ENCODE measurements at places on chromosomes 12 and 14.

DNA sequence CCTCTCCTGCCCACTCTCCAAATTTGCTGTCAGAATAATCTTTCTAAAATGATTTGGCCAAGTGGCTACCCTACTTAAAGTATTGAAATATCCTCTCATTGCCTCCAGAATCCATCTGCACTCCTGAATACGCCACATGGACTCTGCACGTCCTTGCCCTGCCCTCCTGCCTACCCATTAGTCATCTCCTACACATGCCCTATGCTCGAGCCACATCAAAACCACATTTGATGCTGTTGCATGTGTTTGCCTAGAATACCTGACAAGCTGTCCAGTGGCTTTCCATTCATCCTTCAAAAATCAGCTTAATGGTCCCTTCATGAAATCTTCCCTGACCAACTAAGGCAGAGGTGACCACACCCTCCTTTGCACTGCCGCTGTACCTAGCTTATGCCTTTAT, 17.0 kb downstream of the VCPKMT start:
- DNase-seq = no peak

- peak; percentile 75 for DNase-seq
Measured at GRCh38 chr12:122724641-122725243, 5.9 kb downstream of the HCAR1 start.

DNA sequence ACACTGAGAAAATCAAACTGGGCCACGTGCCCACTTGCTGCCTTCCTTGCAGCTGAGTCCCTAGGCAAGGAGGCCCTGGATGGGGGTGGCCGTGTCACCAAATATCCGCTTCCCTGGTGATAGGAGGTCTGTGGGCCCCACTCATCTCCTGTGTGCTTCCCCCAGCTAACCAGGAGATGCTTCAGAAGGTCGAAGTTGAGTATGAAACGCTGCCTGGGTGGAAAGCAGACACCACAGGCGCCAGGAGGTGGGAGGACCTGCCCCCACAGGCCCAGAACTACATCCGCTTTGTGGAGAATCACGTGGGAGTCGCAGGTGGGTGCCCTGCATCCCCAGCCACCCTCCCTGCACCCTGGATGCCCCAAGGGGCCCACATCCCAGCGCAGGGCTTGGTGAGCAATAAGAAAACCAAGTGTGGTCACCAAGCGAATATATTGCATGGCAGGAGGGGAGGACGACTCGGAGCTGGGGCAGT, 6.8 kb upstream of the SIVA1 start:
- peak; percentile 57 for DNase-seq

- peak; percentile 3 for DNase-seq
Measured at GRCh38 chr12:38983117-38983571, 77.8 kb upstream of the CPNE8 start.

DNA sequence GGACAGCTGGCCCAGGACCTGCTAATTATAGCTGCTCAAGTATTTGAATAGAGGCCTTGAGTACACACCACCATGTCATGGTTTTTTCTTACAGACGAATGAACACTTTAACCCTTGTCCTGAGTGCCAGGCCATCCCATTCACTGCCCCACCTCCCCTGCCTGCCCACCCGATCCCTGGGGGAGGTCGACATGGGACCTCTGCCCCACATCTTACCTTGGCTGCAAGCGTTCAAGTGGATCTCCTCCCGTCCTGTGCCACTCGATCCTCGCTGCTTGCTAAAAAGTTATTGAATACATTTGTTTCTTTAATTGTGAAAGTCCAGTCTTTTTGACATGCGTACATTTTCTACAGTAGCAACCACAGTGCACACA, 10.3 kb downstream of the RTL1 start:
- DNase-seq = no peak

GRCh38 chr12:18345021-18345735, 83.9 kb downstream of the PIK3C2G start:
- no peak for DNase-seq

GRCh38 chr12:132259872-132260695, 69.3 kb downstream of the GALNT9 start:
- no peak for DNase-seq

- no peak for DNase-seq
Measured at GRCh38 chr12:50082644-50083043, 2.5 kb upstream of the SMARCD1 start.

- peak; percentile 87 for DNase-seq
Measured at GRCh38 chr14:50060871-50061663, 55.3 kb downstream of the VCPKMT start.

GRCh38 chr12:131775392-131776236, 52.6 kb upstream of the MMP17 start:
- DNase-seq = peak; percentile 63

GRCh38 chr12:41511247-41511646, 323.1 kb downstream of the PDZRN4 start:
- DNase-seq = no peak

DNA sequence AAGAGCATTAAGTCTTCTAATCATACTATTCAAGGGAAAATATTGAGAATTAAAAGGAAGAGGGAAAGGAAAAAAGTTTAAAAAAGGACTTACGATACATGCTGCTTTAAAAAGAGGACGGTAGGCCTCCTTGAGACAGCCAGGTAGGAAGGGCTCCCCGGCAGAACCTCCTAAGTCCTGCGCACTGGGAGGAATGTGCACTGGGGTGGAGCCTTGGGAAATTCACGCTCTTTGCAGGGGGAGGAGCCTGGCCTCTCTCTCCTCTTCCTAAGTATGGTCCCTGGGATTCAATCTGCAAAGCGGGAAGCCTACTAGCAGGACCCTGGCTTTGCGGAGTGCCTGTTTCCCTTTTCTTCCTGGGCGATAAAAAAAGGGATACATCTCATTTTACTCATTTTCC, 553.0 kb downstream of the RPS29 start:
- no peak for DNase-seq

DNA sequence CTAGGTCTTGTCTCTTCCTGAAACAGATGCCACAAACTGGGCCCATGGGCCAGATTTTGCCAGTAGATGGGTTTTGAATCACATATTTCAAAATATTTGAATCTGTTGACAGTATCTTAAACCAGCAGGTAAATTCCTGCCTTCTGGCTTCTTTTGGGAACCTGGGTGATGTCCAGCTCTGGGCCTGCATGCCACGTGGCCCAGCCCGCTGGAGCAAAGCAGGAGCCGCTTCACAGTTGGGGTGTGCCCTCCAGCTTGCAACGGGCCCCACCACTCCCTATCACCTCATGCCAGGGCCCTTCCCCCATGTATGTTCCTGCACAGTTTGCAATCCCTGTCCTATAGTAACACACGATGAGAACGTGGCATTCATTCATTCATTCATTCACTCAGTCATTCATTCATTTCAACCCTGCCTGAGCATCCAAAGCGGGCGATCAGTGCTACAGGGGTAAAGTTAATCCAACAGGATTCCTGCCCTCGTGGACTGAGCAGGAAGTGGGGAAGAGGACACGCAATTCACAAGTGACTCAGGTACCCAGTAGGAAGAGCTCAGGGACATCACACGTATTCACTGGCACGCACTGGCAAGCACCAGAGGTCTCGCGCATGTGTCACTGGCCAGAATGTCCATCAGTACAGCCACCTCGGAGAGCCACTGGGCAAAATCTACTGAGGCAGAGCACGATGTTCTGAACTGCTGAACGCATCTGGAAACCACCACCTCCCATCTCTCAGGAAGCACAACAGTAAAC, 27.8 kb downstream of the SCARB1 start:
- DNase-seq = no peak

- DNase-seq = peak; percentile 98
Measured at GRCh38 chr12:116559162-116559935, at the start of gene MAP1LC3B2. Gene MAP1LC3B2, plus strand, starts transcription at chr12:116559381. Its CDS starts 16,562 bp downstream, at chr12:116575943.

DNA sequence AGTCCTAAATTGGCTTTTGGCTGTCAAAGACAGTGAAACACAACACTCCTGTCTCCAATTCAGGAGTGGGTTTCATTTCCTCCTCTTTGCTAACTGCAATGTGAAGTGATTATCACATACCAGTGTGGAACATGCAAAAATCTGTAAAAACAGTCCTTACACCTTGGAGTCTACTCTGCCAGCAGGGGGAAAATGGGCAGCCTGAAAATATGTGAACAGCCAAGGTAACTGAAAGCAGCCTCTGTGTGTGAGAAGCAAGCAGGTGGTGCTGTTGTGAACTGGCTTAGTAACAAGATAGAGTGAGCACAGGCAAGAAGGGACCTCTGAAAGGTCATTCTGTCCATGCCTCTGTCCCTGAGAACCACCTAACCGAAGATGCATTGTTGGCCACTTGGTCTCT, 6.0 kb downstream of the PRMT8 start:
- DNase-seq = peak; percentile 5

GRCh38 chr12:68768431-68768939, 22.5 kb downstream of the SLC35E3 start:
- DNase-seq = no peak

DNA sequence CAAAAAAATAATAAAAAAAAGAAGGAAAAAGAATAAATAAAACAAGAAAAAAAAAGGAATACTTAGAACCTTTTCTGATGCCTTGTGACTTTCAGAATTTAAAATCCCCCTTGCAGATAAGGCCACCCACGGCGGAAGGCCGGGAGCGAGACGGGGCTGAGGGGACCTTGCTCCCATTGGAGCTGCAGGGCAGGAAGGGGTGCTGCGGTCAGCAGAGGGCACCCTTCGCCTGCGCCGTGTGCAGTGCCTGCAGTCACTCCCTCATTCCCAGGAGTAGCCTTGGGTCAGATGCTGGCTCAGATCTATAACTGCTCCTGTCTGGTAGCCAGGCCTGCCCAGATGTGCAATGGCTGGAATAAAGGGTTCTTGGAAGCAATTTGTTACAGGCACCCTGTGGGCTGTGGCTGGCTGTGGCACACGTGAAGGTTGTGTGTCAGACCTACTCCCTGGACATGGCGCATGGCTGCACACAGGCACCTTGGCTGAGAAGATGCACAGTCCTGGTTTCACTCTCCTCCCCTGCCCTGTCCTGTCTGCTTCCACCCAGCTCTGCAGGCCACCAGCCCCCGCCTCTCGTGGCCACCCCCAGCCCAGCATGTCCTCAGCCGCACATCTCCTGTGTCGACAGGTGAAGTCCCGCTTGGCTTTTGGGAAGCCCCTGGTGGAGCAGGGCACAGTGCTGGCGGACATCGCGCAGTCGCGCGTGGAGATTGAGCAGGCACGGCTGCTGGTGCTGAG, 13.4 kb upstream of the ALDH2 start:
- DNase-seq = peak; percentile 61

GRCh38 chr14:68658029-68658509, 134.8 kb downstream of the ZFP36L1 start:
- DNase-seq = no peak

DNA sequence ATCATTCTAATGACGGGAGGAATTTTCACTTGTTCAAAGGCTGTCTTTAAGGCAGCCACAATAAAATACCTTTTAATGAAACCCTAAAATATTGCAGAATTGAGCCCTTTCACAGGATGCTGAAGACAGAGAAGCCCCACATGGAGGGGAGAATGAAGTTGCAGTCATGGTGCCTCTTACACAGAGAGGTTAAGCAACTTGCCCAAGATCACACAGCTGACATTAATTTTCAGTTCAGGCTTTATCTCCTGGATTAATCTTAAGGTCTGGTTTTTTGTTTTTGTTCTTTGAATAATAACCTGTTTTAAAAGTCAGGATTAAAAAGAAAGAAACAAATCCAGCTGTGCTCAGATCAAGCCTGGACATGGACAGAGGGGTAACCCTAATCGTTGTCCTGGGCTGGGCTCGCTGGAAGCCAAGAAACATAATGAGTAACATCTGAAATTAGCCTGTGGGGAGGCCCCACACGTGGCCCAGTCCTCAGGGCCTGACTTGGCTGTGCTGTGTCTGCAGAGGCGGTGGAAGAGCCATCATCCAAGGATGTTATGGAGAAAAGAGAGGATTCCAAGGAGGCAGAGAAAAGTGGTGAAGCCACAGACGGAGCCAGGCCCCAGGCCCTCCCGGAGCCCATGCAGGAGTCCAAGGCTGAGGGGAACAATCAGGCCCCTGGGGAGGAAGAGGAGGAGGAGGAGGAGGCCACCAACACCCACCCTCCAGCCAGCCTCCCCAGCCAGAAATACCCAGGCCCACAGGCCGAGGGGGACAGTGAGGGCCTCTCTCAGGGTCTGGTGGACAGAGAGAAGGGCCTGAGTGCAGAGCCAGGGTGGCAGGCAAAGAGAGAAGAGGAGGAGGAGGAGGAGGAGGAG, 8.0 kb downstream of the CHGA start:
- DNase-seq = no peak

DNA sequence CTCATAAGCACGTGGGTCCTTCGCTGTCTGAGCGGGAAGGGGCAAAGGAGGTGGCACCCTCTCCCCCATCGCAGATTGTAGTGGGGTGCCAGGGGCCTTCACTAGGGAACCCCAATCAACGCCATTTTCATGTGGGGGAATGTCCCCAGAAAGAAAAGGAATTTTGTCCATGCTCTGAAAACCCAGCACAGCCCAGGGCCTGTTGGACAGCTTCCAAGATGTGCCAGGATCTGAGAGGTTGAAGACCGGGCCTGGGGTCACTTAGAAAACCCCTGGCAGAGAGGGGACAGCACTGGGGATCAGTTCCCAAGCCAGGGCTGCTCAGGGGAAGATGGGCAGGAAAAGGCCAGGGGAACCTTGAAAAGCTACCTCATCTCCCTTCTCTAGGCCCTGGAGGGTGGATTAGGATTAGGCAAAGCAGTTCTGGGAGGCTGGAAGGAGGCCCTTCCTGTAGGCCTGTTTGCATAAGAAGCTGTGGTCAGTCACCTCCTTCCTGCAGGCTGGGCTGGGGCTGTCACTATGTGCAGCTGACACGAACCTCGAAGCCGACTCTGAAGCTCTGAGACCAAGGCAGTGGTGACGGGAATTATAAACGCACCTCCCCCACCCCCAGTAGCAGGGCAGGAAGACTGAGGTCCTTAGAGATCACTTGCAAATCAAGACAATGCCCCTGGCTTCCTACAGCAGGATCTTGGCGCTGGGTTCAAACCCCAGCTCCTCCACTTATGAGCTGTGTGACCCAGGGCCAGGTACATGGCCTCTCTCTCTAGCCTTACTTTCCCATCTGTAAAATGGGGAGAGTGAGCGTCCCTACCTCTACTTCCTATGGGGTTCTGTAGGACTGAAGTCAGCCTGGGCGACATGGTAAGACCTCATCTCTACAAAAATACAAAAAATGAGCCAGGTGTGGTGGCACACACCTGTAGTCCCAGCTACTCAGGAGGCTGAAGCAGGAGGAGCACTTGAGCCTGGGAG, 29.0 kb downstream of the TESC start:
- DNase-seq = peak; percentile 42

GRCh38 chr14:20419419-20419818, 6.1 kb upstream of the TEP1 start:
- no peak for DNase-seq
